ENCODE measurements at places on chromosomes 11 and 22. TPM values are rescaled to one million over a fixed set of nuclear protein-coding genes. Genes with fewer than 3 reads are reported as not detected.

Gene IL18
- polyA plus RNA-seq = not detected

Gene GAL3ST1
- 0.13 TPM for polyA plus RNA-seq

Gene LRRC10B
- polyA plus RNA-seq = not detected

Gene IGSF22
- polyA plus RNA-seq = 6.1 TPM

GRCh38 chr11:115894176-115894575 is 390.0 kb upstream of the CADM1 start:
- no peak overlapping the region for H3K27ac ChIP-seq
- H3K4me1 ChIP-seq = no peaks in the 10 kb centered on the region
- no peak for DNase-seq
- no peaks in the 10 kb centered on the region for H3K27me3 ChIP-seq

DNA sequence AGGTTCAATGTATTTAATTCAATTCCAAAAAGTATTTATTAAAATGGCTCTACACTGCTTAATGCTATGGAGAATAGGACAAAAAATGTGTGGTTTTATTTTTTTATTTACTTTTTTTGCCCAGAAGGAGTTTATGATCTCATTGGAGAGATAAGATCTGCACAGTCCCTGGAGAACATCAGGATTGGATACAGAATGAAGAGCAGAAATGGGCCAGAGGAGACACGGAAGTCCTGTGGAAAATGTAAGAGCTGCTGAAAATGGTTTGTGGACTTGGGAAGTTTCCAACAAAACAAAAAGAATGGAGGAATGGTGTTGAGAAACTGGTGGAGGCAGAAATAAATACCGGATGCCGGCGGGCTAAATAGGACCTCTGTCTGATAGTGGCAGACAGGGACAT is 554.6 kb downstream of the OPCML start:
- no peak for DNase-seq
- H3K4me1 ChIP-seq = no peaks in the 10 kb centered on the region
- no peak overlapping the region for H3K27ac ChIP-seq
- no peaks in the 10 kb centered on the region for H3K36me3 ChIP-seq
- no peaks in the 10 kb centered on the region for H3K27me3 ChIP-seq

DNA sequence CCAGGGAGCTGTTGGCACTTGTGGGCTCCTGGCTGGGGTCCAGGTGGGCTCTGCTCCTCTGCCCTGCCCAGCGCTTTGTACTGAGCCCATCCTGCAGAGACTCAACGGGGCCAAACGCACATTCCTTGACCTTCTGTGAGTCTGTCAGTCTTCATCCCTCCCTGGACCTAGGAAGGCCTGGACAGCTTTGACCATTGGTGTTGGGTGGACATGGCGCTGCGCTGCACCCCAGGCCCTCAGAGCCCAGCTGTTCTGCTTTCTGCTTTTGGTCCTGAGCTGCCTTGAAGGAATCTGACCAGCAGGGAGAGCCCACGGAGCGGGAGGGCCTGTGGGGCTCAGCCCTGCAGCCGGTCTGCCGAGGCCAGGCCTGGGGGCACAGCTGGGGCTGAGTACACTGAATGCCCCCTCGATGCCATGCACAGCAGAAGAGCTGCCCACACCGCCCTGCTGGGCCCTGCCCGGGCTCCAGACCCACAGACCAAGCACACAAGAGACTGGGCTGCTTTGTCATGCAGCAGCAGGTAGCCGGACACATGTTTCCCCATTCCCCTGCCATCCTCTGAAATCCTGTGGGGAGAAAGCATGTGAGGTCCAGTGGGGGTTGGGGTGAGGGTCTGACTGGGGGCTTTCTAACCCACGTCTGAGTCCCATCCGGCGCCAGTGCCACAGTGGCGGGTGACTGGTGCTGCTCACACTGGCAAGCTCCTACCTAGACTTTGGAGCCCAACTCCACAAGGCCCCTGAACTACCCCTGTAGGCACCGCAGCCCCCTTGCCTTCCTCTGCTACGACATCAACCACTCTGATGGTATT is 24.1 kb upstream of the CCDC188 start:
- H3K36me3 ChIP-seq = no peaks in the 10 kb centered on the region
- no peak overlapping the region for H3K27ac ChIP-seq
- no peaks in the 10 kb centered on the region for H3K4me1 ChIP-seq
- H3K27me3 ChIP-seq = peaks cover 10% of the 10 kb centered on the region

- DNase-seq = no peak
- no peak overlapping the region for H3K4me3 ChIP-seq
- H3K36me3 ChIP-seq = no peaks in the 10 kb centered on the region
- H3K4me1 ChIP-seq = peaks cover 11% of the 10 kb centered on the region
- no peaks in the 10 kb centered on the region for H3K27me3 ChIP-seq
- H3K27ac ChIP-seq = no peak overlapping the region
Observed at GRCh38 chr11:47976931-47977330, 3.4 kb upstream of the PTPRJ start.

DNA sequence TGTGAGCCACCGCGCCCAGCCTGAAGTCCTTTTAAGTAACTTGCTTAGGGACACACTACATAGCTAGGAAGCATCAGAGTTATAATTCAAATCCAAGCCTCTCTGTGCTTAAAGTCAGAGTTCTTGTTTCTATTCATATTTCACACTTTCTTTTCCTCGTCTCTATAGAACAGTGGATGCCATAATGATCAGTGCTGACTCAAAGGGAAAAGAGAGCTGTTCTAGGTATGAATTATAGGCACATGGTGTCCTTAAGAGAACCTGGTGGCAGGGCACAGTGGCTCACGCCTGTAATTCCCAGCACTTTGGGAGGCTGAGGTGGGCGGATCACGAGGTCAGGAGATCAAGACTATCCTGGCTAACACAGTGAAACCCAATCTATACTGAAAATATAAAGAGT is 400.2 kb upstream of the DDI1 start:
- H3K27ac ChIP-seq = no peak overlapping the region
- no peaks in the 10 kb centered on the region for H3K36me3 ChIP-seq
- DNase-seq = no peak
- H3K4me1 ChIP-seq = no peaks in the 10 kb centered on the region

- no peak overlapping the region for H3K27ac ChIP-seq
- no peaks in the 10 kb centered on the region for H3K27me3 ChIP-seq
- peaks cover 49% of the 10 kb centered on the region for H3K36me3 ChIP-seq
- H3K4me3 ChIP-seq = peak overlapping the region; percentile 63
- no peak for DNase-seq
Observed at GRCh38 chr11:62724171-62724570, 3.1 kb downstream of the HNRNPUL2 start.
